ENCODE measurements at places on chromosomes 16 and 17.

DNA sequence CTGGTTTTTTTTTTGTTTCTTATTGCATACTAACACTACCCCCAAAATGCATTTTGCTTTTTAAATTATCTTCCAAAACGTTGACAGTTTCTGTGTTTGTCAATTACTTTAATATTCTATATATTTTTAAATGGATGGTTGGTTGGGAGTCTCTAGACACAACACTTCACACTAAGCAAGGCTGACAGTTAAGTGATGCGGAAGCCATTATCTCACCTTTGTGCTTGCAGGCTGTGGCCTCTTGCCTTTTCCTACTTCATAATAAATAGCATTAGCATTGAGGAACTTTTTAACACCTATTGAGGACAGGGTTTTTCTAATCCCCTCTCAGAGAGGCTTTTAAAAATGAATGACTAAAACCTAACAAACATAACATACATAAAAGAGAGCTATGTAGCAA is 280.8 kb upstream of the TBX2 start:
- no peak for DNase-seq

DNA sequence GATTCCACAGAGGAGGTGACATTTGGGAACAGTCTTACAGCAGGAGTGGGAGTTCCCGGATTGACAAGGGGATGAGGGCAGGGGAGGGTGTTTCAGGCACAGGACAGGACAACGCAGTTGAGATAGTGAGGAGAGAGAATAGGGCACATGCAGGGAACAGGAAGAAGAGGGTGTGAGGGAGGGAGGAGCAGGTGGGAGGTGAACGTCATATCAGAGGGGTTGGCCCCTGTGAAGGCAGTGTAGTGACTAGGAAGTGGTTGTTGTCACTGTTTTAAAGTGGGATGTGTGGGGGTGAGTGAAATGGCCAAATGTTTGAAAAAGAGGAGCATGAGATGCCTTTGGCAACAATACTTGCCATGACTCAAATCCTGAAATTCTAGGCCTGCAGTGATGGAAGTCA is 12.2 kb downstream of the PRKCB start:
- DNase-seq: no peak

GRCh38 chr17:34122515-34122914 is 132.6 kb upstream of the CCL2 start:
- DNase-seq: no peak

DNA sequence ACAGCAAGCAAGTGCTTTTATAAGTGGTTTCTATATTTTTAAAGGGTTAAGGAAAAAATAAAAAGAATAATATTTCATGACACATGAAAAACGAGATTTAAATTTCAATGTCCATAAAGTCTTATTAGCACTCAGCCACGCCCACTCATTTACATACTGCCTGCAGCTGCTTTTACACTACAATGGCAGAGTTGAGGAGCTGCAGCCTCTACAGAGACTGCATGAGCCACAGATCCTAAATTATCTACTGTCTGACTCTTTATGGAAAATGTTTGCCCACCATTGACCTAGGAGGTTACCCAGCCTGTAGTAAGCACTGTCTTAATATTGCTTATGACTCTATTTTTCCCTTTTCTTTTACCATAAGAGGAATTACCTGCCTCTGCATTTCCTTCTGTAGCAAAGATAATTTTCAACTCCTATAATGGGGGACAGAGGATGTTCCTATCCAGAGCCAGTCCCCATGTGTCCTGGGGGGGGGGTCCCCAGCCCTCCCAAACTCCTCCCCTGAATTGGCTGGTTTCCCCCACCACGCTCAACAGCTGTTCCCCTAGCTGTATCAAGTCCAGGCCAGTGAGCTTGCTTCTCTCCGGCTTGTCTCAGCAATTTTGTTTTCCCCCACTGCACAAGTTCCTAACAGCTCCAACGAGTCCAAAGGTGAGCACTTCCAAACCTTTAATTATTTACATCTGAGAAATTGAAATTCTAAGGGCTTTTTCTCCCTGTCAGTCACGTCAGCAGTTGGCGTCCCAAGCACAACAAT is 139.4 kb upstream of the ERCC4 start:
- DNase-seq: no peak

GRCh38 chr17:65556910-65557348 is 4.5 kb downstream of the AXIN2 start:
- DNase-seq: no peak

- DNase-seq: no peak
Measured at GRCh38 chr16:56289862-56290261, 98.6 kb downstream of the GNAO1 start.

GRCh38 chr17:18228176-18228682 is 2.8 kb downstream of the LLGL1 start:
- DNase-seq: no peak

DNA sequence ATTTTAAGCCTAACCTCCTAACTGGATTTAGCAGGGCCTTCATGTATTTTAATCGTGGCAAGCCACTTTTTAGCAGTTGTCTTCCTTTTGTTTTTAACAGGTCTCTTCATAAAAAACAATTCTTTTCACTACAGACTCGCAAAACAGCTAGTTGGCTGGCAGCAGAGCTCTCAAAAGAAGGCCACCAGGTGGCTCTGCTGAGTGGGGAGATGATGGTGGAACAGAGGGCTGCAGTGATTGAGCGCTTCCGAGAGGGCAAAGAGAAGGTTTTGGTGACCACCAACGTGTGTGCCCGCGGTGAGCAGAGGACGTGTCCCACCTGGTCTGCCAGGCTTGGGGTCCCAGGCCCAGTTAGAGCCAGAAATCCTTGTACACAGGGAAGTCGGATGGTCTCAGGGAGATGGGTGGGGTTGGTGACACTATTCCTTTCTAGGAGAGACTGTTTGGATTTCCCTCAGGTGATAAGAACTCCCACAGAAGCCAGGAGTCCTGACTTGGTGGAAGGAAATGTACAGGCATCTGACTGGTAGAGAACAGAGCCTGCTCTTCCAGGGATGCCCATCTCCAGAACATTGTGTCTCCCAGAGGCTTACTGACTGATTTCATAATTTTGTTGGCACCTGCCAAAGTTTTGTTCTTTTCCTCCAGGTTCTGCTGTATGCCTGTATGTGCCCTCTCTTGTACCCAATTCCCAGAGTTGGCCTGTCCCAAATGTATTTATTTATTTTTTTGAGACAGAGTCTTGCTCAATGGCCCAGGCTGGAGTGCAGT is 14.9 kb upstream of the DDX19A start:
- no peak for DNase-seq

- no peak for DNase-seq
Measured at GRCh38 chr17:2595716-2596115, 2.3 kb downstream of the PAFAH1B1 start.

- DNase-seq: no peak
Measured at GRCh38 chr17:6392609-6393350, 42.1 kb downstream of the AIPL1 start.

GRCh38 chr17:31390748-31391495 is 553 bp upstream of the RAB11FIP4 start:
- no peak for DNase-seq

GRCh38 chr17:58277107-58277801 is 3.5 kb downstream of the MPO start:
- no peak for DNase-seq

DNA sequence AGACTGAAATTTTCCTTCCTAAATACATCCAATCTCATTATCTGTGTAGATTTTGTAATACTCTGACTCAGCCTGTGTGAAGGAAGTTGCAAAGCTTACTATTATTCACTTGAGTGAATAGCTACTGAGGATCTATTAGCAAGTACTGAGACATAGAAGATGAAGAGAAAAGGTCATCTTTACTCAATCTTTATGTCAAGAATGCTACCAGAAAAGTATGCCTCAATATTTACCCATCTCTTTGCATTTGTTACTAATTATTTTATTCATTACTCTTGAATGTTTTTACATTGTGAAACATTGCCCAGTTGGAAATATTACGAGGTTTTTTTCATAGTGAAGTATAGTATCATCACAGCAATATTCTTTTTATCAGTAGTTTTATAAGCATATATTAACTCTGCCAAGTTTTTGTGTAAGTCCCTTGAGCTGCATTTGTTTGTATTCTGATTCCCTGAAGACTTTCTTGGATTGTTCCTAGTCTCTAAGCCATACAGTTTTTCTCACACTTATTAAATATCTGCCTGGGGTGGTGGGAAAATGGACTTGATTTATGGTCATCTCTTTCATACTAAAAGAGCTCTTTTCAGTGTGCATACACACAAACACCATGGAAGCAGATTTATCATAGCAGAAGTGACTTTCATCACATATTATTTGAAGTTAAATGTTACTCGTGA is 110.4 kb downstream of the MRTFB start:
- DNase-seq: no peak

DNA sequence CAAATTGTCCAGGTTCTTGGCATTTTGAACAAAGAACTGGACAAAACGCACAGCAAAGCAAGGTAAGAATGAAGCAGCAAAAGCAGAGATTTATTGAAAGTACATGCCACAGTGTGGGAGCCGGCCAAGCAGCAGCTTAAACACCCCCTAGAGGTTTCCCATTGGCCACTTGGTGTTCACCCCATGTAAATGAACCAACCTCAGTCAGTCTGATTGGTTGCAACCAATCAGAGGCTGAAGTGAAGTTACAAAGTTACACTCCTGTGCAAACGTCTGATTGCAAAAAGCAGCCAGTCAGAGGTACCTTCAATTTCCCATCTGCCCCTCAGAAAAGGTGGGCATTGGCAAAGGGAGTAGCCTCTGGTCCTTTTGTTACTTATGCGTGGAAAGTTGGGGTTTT is 8.8 kb upstream of the ZNF263 start:
- DNase-seq: no peak

GRCh38 chr16:86680162-86680561 is 101.8 kb downstream of the FOXL1 start:
- DNase-seq: no peak

DNA sequence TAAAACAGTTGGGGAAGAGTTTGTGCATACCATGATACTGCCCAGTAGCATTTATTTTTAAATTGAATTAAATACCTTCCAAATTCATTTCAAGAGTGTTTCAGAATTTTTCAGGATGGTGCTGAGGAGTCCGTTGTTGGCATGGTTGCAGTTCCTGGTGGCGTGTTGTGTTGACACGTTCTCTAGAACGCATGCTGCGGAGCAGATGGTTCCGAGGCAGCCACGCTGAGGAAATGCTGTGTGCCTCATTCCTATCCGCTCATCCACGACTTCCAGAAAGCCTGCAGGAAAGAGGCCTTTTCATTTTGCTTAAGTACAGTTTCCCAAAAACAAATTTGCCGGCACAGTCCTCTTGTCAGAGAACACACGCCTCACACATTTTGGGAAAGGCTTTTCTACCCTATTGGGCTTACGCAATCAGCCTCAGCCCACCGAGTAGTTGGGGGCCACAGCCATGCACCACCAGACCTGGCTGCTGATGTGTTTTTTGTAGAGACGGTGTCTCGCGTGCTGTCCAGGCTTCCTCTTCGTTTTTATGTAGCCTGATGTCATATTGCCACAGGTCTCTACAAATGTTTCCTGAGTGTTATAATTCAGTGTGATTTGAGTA is 32.1 kb upstream of the IL17C start:
- DNase-seq: no peak

DNA sequence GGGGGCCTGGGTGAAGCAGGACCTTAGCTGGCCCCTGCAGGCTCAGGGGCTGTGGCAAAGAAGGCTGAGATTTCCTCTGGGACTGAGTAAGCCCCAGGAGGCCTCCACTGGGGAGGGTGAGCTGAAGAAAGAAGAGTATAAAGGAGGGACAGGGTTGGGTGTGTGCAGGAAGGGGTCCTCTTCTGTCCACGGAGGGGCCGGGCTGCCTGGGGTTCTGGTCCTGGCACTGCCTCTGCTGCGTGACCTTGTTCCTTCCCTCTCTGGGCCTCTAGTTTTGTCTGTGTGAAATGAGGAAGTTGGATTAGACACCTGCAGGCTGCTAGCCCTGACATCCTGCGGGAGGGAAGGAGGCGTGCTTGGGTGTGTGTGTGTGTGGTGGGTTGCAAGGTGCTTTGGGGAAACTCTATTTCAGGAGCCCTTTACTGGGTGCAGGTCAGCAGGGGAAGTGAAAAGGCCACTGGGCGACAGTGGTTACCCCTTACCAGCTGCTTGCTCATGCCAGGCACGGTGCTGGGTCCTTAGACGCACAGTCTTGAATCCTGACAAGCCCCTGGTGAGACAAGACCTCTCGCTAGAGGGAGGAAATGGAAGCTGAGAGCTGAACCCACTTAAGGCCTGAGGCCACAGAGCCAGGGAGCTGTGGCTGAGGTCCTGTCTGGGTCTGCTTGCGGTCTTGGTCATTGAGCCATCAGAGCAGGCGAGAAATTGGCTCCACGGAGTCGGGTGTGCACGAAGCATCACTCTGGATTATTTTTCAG is 60.7 kb downstream of the OR1D5 start:
- no peak for DNase-seq

- no peak for DNase-seq
Measured at GRCh38 chr17:56899403-56899802, 14.4 kb downstream of the TRIM25 start.

- peak; percentile 39 for DNase-seq
Measured at GRCh38 chr16:77043076-77043475, 147.9 kb upstream of the MON1B start.

DNA sequence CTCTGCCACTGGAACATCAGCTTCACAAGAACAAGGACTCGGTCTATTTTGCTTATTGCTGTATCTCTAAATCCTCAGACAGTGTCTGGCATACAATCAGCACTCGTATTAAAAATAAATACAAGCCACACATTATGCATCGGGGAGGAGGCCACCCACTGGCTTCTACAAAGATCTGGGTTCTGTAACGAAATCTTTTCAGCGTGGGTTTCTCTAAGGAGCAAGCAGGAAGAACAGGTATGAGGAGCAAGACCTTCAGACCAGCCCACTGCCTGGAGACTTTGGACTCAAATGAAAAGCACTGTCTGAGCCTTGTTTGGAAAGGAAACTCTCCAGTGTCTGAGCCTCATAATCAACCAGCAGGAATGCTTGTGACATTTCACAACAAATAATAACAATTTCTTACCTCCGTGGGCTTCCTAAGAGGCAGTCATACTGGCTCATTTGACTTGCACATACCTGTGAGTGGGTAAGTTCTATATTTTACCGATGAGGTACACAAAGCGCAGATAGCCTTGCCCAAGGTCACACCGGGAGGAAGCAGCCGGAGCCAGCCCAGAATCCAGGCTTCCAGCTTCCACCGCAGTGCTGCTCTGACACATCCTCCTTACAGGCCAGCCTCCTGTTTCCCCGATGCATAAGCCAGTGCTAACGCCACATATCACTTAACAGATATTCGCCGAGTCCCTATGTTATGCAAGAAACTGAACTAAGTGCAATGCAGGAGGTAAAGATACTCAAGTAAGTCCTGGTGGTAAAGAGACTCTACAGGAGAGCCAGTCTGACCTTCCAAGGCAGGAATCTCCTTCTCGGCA is 118.6 kb upstream of the TNRC6C start:
- no peak for DNase-seq

DNA sequence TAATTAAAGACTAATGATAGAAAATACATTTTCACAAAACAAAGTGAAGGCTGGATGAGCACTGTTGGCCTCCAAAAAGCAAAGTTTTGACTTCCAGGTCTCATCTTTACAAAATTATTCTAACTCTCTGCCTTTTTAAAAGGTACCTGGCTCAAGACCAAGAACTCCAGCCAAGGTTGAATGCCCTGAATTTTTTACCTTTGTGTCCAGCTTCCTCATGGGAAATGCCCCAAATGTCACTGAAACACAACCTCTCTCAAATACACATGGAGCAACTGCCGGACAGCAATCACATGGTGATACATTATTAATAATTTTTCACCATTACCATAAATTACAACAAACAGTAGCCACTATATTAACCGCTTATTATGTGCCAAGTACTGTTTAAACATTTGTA is 32.2 kb downstream of the ADAMTS18 start:
- no peak for DNase-seq

Measured in SK-N-SH (cell line).